ENCODE measurements at places on chromosomes 7 and 10. TPM values are rescaled to one million over a fixed set of nuclear protein-coding genes. Genes with fewer than 3 reads are reported as not detected.
A peak's percentile ranks its signal among the peaks of the same experiment; 100 is the strongest.

- DNase-seq: no peak
Measured at GRCh38 chr7:135160858-135161653, 9.5 kb downstream of the CYREN start.

GRCh38 chr10:126705951-126706565 is 35.6 kb upstream of the C10orf90 start:
- no peak for DNase-seq

GRCh38 chr7:151276666-151277590 is 28.4 kb upstream of the SMARCD3 start:
- DNase-seq: peak; percentile 58

DNA sequence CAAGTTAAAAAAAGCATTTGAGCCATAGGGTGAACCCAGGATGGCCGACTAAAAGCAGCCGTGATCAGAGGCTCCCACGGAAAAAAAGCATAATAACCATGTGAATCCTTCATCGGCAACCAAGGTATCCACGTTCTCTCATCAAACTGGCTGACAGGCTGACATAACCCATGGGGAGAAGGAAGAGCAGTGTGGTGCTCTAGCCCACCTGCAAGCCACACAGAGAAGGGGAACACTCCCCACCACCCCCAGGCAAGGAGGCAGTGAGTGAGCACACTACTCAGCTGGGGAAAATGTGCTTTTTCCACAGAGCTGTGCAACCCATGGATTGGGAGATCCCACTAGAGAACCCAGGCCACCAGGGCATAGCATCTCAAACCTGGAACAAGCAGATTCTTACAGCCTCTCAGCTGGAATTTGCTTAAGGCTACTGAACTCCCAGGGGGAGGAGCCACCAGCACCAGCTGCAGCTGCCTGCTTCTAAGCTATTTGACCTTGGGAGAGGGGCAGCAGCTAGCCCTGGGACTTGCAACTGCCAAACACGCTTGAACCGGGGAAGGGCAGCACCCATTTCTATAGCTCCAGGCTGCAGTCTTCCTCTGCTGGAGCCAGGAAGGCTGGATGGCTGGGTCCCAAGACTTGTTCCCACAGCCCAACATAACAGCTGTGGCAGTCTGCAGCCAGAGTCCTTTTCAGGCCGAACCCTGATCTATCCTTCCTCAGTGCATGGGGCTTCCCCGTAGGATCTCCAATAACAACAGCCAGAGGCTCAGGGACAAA is 178.2 kb upstream of the NRG3 start:
- no peak for DNase-seq

DNA sequence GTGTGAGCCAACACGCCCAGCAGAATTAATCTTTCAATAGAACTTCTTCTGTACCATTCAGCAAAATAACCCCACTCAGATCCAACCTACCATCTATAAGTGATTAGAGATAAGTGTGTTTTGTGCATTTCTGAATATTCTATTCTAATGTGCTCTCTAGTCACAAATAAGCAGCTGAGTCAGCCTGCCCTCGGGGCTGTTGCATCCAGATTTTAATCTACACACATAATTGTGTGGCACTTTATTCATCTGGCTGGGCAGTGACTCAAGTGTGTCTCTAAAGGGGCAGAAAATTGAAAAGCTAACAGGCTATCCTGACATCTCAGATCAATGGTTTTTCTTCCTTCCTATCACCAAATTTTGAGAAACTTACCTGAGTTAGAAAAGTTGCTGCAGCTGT is 60.3 kb downstream of the PRR15 start:
- peak; percentile 74 for DNase-seq

GRCh38 chr10:107081644-107082043 is 82.9 kb downstream of the SORCS1 start:
- no peak for DNase-seq

DNA sequence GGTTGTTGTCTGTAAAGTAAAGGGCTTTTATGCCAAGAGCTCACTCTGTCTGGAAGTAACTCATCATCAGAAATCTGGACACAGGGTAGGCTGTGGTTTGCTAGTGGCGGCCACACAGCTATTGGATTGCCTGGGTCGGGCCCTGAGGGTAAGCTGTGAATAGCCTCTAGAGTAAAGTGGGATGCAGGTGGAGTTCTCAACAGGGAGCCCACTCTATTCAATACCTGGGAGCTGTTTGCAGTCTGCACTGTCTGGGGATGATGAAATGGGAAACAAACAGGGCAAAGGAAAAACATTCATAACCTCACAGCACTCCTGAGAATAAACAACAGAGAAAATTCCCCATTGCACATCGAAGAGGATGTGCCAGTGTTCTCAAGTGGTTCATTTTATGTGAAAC is 582.6 kb downstream of the CALN1 start:
- DNase-seq: no peak

- peak; percentile 85 for DNase-seq
Measured at GRCh38 chr10:46523119-46523961, 33.1 kb downstream of the GPRIN2 start.

- peak; percentile 69 for DNase-seq
Measured at GRCh38 chr7:47418601-47419309, 163.2 kb downstream of the TNS3 start.

GRCh38 chr7:66697449-66698438 is 42.8 kb upstream of the RABGEF1 start:
- DNase-seq: peak; percentile 22

DNA sequence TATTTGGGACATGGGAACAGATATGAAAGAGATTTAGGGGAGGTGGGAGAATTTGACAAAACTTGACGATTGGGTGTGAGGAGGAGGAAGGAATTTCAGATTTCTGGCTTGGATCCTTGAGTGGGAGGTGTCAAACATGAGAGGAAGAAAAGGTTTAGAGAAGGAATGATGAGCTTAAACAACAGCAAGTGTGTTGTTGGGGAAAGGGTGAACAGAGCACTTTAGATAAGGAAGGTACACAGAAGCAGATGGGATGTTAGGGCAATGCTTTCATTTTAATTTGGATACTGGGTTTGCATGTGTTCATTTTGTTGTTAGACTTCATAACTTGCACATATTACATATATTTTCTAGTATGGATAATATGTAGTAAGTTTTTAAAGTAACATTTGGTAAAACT is 23.2 kb downstream of the REEP3 start:
- DNase-seq: no peak

DNA sequence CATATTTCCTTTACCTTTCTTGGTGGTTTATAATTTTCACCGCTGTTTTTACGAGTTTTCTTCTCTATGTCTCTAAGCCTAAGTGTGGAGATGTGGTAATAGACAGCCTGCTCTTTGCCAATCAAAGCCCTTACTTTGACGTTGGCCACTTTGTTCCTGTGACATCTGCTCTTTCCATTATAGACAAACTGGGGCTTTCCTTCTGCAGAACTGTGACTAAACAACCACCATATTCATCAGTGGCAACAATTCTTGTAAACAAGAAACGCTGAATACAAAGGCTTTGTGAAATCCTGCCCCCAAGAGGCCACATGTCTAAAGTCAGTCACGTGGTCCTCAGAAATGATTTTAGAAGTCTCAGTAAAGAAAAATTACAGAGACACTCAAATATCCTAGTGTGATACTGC is 59.6 kb upstream of the CAPZA2 start:
- peak; percentile 80 for DNase-seq

DNA sequence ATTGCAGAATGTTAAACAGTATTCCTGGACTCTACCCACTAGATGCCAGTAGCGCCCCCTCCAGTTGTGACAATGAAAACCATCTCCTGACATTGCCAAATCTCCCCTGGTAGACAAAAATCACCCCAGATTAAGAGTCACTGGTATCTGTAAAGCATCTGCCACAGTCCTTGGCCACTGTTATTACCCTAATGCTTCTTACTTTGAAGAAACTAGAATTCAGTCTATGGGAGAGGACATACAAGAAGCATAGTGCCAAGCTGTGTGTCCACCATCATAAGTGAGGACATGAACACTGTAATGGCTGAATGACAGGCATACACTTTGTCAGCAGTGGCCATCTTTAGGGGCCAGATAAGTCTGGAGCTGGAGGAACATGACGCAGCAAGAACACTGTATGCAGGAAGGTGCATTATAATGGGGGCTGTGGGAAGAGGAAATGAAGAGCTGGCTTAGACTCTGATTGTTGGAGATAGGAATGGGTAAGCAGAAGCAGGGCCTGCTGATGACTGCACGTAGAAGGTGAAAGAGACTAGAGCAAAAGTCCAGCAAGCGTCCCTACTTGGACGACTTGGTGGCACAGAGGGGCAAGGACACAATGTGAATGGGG is 32.5 kb downstream of the CBX3 start:
- no peak for DNase-seq

DNA sequence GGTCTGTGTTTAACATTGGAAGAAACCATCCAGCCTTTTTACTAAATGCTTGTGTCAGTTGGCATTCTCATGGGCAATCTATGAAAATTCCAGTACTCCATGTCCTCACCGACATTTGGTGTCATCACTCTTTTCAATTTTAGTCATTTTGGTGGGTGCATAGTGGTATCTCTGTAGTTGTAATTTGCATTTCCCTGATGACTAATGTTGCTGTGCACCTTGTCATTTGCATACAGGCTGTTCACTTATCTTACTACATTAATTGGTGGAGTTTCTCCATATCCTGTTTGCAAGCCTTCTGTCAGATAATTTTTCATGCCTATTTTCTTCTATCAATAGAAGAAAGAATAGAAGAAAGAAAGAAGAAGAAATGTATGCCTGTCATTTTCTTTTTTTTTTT is 73.7 kb downstream of the PLPP4 start:
- no peak for DNase-seq

- no peak for DNase-seq
Measured at GRCh38 chr10:46253076-46254006, 33.5 kb upstream of the ANTXRL start.

GRCh38 chr10:125782616-125783015 is 7.0 kb upstream of the MMP21 start:
- DNase-seq: no peak

DNA sequence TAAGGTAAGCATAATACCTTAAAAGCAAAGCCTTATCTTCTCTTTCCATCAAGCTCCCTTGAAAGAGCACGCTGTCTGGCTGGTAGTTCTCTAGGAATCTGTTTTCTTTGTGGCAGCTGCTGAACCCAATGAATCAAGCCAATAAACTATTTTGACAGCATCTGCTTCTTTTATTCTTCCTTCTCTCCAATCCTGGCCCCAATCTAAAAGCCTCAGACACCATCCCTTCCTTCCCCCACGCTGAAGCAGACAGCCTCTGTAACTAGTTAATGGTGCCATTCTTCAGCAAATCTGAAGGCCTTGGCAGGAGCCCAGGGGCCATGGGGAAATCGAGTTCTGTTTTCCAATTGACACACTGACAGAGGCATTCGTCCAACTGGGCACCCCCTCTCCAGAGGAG is 186.6 kb upstream of the LYZL1 start:
- DNase-seq: peak; percentile 2

DNA sequence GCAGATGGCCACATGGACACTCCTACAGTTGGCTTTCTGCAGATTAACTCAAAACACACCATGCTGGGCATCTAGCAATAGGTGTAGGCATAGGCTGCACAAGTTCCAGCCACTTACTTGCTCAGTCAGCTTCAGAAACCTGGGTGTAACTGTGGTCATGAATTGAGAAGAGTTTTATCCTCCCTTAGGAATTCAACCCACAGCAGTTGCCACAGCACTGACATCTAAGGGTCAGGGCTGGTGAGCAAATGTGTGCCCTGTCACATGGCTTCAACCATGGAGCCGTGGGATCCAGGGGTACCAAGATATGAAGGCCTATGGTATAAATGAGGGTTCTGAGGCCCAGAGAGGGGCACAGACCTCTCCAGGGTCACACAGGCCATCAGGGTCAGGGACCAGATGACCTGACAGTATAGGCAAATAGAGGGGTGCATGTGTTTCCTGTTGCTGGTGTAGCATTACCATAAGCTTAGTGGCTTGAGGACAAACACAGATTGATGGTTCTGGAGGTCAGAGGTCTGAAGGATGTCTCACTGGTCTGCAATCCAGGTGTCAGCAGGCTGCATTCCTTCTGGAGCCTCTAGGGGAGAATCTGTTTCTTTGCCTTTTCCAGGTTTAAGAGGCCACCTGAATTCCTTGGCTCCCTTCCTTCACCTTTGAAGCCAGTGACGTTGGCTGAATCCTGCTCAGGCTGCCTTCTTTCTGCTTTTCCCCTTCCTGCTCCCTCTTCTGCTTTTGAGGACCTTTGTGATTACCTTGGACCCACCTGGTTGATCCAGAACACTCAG is 24.1 kb downstream of the MINDY4 start:
- no peak for DNase-seq

DNA sequence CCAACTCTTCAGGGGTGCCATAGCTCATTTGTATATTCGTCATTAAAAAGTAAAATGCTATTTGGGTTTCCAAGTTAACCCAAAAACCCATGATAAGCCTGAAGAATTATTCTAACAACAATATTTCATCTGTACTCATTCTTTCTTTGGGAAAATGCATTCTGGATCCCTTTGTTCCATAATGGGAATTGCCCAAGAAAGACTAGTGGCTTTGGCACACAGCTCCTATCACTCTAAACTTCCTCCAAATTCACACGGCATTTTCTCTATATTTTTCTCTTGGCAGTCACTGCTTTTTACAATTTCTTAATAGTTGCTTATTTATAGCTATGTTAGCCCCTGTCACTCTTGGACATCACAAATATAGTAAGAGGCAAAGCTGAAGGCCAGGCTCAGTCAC is 29.1 kb downstream of the CHCHD3 start:
- DNase-seq: no peak

DNA sequence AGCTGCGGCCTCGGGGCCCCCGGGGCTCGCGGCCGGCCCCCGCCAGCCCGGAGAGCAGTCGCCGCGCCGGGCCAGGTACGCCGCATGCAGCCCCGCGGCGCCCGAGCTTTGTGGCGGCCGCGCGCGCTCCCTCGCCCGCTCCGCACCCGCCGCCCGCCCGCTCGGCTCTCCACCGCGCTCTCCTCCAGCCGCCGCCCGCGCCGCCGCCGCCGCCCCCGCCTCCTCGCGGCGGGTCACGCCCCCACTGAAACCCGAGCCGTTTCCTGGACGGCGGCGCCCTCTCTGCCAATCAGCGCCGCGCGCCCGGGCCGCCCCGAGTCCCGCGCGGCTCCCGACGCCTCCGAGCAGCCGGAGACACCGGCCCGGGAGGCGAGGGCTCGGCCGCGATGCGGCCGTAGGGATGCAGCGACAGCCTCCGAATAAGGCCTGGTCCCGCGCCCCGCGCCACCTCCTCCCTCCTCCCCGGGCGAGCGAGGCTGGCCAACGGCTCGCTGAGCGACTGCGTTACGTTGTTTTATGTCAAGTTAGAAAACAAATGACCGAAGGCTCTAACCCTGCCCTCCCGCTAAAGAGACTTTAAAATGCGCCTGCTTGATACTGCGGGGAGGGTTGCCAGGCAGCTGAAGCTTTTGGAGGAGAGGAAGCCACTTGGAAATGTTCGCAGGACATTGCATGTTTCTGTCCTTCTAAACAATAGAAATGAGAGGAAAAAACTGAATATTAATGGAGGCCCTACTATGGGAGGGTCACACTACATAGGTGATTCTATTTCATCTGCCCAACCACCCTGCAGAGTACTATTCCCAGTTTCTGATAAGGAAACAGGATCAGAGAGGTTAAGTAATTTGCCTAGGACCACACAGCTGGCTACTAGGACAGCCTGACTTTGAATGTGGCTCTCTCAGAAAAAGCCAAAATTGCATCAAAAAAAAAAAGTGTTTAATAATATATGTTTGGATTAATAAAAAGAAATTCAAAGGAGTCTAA is at the start of gene FGFR2:
TSS of gene FGFR2 (minus strand) at position 182 of the 987 bp plus-strand sequence. CDS start 4,627 bp downstream, outside the sequence.
- DNase-seq: peak; percentile 85

- no peak for DNase-seq
Measured at GRCh38 chr7:121219026-121219425, 109.8 kb upstream of the WNT16 start.

GIMAP5 gene
- not detected for polyA plus RNA-seq

DNAJC12 gene
- 0.08 TPM for polyA plus RNA-seq

BBIP1 gene
- 10.1 TPM for polyA plus RNA-seq

OR9A2 gene
- polyA plus RNA-seq: not detected

SHTN1 gene
- polyA plus RNA-seq: 5.6 TPM

HMX2 gene
- not detected for polyA plus RNA-seq

ELFN1 gene
- polyA plus RNA-seq: 0.02 TPM

ZNF33A gene
- 7.8 TPM for polyA plus RNA-seq

CPN1 gene
- polyA plus RNA-seq: not detected

All from mammary epithelial cell (primary cell).